ENCODE measurements at places on chromosomes 5 and 9.
A peak's percentile ranks its signal among the peaks of the same experiment; 100 is the strongest.

- no peak for DNase-seq
These were observed 213.7 kb downstream of the TMEM38B start for GRCh38 chr9:105908069-105908468.

GRCh38 chr5:180197016-180197702, 11.9 kb downstream of the RASGEF1C start:
- DNase-seq, result no peak

GRCh38 chr9:127567730-127568617, 44.1 kb upstream of the STXBP1 start:
- no peak for DNase-seq

DNA sequence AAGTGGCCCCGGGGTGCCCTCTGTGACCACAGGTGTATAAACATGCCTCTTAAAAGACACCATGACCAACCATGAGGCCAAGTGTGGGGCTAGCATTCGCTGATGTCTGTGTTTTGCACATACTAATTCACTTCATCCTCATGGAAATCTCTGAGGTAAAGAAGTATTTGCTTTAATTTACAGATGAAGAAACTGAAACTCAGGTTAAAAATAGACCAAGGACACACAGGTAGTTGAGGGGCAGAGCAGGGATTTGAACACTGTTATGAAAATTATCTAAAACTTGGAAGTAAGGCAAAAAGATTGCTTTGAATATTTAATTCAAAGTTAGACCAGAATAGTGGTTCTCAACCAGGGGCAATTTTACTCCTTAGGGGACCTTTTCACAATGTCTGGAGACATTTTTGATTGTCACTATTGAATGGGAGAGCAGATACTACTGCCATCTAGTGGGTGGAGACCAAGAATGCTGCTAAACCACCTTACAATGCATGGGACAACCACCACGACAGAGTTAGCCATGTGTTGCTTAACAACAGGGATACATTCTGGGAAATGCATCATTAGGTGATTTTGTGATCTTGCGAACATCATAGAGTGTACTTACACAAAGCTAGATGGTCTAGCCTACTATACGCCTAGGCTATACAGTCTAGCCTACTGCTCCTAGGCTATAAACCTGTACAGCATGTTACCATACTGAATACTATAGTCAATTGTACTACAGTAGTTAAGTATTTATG, 8.0 kb upstream of the FXN start:
- DNase-seq, result no peak

GRCh38 chr5:65809817-65810531, 88.0 kb downstream of the NLN start:
- DNase-seq, result peak; percentile 38

All from anterior cingulate cortex (tissue), 58 donors.